Ureter (tissue), 1 donor: ENCODE measurements at places on chromosomes 1 and 21.

GRCh38 chr1:8680664-8681650 is 136.5 kb downstream of the RERE start:
- no peak for DNase-seq

DNA sequence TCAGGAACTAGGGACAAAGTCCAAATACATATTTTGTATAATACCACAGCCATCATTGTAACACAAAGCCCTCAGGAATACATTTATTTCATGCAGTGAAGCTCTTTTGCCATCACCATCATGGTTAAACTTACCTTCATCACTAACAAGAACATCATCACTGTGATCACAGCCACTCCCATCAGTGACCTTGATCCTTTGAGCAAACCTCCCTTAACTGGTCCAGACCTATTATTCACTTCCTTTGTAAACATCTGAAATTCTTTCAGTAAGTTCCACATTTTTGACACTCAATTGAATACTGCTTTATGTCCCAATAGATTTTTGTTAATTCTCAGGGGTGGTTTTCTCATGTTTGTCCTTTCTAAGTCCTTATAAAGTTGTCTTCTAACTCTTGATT is 16.2 kb upstream of the KPRP start:
- DNase-seq, result no peak

DNA sequence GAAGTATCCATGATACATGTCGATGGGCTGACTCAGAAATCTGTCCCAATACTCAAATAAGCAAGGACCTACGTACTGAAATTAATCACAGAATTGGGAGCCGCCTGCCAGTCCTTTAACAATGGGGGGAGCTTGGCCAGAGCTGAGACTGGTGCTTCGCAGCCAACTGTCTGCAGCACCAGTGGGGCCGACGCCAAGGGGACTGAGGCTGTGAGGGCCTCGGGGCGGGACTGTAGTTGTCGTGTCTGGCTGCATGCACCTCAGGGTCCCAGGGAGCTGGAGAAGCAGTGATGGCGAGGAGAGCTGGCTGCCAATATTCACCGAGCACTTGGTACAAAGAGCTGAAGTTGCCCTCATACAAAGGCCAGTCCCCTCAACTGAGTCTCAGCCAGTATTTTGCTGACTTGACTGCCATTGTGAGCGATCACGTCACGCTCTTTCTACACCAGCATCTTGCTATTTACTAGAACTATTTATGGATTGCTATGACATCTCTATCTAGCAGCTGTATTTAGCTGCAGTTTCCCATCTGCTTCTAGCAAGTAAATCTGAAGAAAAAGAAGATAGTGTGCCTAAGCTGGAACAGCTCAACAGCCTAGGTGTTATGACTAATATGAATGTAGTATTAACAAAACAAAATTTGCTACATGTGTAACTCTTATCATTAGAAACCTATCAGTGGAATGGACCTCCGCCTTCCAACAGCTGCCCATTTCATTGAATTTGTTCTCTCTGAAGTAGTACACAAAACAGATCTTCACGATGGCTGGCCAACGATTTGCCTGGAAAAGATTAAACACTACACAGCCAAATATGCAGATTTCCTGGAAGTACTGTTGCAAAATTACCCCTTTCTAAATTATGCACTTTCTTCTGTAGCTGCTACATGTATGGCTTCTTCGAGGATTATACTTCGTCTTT is 29.1 kb downstream of the EVI5 start:
- no peak for DNase-seq

DNA sequence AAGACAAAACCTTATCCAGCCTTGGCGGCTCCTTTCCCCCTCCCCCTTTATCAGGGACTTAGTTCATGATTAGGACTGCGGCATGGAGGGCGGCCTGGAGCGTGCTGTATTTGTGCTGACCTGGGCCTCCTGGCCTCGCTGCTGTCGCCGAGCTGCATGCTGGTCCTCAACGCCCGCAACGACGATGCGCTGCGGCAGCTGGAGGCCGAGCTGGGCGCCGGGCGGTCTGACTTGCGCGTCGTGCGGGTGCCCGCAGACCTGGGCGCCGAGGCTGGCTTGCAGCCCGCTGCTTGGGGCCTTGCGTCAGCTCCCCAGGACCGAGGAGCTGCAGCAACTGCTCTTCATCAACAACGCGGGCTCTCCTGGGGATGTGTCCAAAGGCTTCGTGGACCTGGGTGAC is 70.9 kb downstream of the TM2D1 start:
- no peak for DNase-seq

DNA sequence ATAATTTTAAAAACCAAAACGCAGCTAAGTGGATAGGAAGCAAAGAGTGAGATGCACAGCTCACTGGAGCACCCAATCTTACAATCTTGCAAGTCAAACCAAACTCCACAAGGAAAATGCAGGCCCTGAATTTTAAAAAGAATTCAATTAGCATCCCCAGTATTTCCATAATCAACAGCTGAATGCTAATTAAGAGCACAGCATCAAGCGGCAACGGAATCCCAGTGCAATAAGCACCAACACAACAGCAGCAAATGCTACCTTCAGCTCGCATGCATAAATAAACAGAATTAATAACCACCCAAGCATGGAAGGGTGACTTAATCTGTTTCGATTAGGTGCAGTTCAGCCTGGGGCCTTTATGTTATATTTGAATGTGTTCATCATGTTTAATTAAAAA is 142.9 kb downstream of the SLC45A1 start:
- DNase-seq, result no peak

- no peak for DNase-seq
Measured at GRCh38 chr21:44258056-44258725, 3.5 kb downstream of the DNMT3L start.

DNA sequence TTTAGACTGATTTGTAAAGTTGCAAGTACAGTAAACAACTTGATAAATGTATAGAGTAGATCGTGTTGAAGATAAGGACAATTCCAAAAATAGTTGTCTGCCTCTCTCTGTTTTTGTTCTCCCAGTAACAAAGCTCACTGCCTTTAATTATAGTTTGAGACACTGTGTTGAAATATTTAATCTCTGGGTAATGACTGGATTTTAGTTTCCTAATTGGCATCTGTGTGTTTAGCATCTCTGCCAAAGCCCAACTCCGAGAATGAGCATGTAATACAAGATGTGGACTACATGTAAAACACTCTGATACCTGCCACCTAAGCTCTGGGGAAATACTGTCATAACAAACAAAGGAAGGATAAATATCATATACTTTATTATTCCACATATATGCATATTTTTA is 27.7 kb upstream of the SDE2 start:
- no peak for DNase-seq

DNA sequence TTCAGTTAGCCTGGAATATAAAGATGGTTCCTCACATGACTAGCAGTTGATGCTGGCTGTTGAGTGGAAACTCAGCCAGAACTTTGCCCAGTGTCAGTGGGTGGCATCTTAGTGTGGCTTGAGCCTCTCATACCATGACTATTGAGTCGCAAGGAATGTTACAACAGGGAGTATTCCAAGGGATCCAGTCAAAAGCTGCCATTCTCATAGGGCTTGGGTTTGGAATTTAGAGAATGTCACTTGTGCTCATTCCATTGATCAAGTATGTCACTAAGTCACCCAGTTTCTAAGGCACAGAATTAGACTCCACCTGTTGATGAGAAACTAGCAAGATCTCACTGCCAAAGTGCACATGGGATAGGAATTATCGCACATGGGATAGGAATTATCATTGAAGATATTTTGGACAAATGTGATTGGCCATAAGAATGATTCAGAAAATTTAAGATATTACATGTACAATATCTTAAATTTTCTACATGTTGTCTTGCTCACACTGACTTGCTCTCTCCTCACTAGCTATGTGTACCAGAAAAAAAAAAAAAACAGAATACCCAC is 1290.7 kb upstream of the ADGRL2 start:
- DNase-seq, result no peak

GRCh38 chr1:168845140-168845539 is 116.1 kb upstream of the DPT start:
- no peak for DNase-seq
